ENCODE measurements at places on chromosomes 5 and 9.

GRCh38 chr5:96187309-96188027 lies 225.8 kb upstream of the ELL2 start:
- DNase-seq: no peak

DNA sequence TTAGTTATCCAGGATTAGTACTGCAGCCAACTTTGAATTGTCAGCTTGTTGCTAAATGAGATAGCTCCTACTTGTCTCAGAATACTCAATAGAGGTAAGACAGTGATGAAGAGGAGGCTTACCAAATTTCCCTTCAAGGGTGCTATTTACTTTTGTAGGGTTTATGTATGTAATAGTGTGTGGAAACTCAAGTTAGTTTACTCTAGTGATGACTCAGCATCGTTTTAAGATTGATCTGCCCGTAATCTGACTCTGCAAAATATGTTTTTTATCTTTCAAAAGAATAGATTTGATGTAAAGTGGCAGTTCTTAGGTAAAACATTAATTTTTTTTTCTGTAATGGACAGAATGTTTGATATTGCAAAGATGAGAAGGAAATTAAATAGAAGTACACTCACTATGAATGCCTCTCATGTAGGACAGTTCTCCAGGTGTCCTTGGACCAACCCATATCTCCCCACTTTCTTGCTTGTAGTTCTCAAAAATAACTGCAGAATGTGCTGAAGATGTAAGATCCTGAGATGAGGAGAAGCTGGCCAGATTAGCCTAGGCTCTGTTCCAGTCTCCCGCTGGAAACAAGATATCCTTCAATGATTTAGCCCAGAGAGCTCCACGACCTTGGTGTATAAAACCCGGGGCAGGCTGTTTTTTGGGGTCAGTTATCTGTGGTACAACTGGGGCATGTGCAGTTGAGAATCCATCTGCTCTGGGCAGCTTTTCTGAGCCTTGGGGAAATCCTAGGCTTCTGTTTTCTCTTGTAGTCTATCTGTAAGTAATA lies 24.4 kb upstream of the MROH2B start:
- DNase-seq: no peak

DNA sequence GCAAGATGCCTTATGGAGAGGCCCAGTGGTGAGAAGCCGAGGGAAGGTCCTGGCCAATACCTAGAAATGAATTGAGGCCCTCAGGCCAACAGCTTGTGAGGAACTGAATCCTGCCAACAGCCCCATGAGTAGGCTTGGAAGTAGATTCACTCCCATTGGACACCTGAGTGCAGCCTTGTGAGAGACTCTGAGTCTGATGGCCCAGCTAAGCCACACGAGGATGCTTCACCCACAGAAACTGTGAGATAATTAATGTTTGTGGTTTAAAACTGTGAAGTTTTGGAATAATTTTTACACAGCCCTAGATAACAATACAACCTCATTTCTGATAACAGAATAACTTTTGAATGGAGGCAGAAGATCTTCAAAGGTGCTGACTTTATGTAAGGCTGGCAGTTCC lies 65.9 kb upstream of the DAP start:
- no peak for DNase-seq

- no peak for DNase-seq
These were observed 132.6 kb downstream of the PLK2 start for GRCh38 chr5:58327289-58327688.

DNA sequence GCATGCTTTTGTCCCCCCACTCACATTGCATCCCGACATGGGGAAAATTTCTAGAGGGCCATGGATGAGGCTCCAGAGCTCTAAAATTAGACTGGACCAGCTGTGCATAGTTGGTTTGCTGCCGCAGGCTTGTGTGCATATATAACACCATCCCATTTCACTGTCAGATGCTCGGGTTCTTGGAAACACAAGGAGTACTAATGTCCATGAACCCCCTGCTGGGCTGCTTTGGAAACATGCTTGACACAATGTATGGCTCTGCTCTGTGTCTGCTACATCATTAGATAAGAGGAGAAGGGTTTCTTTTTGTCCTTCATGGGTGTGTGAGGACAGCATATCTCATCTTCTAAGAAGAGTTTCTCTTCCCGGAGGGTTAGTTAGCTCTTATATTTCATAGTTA lies 292.1 kb upstream of the RORB start:
- DNase-seq: no peak

DNA sequence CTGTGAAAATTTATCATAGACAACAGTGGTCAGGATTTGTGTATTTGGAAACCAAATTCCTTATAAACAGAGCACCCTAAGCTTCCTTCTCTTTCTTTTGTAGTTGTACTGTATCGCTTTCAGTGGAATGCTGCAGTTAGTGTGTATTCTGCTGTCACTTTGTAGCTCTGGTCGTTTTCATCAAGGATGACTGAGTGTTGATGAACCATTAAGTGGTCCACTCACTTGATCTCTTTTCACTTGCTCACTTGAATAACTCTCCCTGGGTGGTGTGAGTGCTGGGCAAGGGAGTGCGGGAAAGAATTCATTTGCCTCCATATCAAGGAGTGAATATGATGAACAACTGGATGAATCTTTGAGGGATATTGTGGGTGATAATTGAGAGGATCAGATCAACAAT lies 1225.7 kb upstream of the WWC1 start:
- DNase-seq: no peak

- no peak for DNase-seq
These were observed 123.5 kb downstream of the TSSK1B start for GRCh38 chr5:113311301-113311700.
